ENCODE measurements at places on chromosomes 1 and 21.

DNA sequence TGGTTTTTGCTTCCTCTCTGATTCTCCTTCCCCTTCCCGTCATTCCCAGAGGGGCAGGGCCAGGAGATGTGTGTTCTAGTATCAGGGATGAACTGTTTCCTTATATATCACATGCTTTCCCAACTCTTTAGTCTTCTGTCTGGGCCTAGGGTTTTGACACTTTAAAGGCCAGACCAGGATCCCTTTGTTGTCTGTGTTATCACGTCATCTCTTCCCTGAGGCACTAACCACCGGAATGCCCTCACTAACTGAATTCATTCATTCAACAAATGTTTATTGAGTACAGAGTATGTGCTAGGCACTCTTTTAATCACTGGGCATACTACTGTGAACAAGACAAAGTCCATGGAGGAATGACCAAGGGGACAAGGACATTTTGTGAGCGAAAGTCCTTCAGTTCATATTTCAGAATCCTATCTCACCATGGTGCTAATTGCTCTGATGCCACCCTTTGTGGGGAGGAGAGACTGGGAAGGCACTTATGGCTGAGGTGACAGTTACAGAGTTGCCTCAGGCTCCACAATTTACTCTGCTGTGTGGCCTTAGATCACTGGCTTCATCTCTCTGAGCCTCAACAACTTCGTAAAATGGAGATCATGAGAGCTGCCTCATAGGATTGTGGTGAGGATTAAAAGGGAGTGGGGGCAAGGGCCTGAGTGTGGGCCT lies 12.0 kb upstream of the ZNF362 start:
- DNase-seq: no peak

GRCh38 chr1:165829888-165830287 lies 2.5 kb downstream of the UCK2 start:
- DNase-seq: no peak

- DNase-seq: no peak
Measured at GRCh38 chr1:160082487-160082886, 1.1 kb downstream of the KCNJ9 start.

- DNase-seq: peak; percentile 82
Measured at GRCh38 chr1:40774266-40774998, 9.2 kb upstream of the KCNQ4 start.

DNA sequence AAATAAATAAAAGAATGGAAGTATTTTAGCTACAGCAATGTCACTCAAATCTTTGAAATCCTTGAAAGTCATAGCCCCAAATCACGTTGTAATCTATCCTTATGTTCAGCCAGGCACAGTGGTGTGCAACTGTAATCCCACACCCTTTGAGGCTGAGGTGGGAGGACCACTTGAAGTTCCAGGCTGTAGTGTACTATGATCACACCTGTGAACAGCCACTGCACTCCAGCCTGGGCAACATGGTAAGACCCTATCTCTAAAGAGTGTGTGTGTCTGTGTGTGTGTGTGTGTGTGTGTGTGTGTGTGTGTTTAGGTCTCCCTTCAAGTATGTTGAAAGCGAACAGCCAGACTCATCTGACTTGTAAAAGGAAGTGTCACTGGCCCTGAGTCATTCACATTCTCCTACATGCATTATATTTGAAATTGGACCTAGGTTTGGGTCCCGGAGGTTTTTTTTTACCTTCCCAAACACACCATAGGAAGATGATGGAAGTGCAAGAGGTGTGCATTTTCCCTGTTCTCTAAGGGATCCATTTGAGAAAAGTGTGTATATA lies 50.1 kb downstream of the ZNF281 start:
- no peak for DNase-seq

- no peak for DNase-seq
Measured at GRCh38 chr1:99751877-99752504, 14.4 kb downstream of the FRRS1 start.

DNA sequence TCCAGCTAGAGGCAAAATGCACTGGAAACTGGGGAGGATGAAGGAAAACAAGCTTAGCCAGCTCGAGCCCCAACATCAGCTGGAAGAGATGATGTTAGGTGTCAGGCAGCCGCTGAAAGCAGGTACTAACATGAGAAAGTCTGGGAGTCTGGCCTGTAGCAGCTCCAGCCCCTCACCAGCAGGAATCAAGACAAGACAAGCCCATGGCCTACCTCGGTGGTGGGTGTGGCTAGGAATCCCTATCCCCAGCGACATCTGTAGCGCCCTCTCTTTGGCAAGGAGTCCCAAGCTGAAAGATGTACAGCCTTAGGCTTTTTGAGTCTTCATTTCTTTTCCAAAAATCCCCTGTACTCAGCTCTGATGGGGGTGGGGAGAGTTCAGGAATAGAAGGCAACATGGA lies 2.6 kb downstream of the DLGAP3 start:
- no peak for DNase-seq

DNA sequence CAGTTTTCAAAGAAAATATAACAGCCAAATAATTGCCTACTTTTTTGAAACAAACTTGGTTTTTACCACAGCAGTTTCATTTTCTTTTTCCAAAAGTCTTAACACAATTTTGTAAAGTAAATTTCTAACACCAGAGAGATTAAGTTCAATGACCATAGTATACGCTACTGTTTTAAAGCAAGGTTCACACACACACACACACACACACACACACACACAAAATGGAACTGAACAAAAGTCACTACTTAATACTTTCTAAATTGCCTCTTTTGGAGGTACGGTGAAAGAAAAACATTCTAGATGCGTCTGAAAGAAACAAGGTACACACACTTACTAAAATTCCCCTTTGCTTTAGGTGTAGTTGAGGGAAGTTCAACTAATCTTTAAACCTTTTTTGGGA lies 30.1 kb downstream of the C21orf91 start:
- no peak for DNase-seq

Measured in mesenteric fat pad (tissue), 1 donor.